Left colon (tissue), 2 donors: ENCODE measurements at places on chromosomes 4 and X. TPM values are rescaled to one million over a fixed set of nuclear protein-coding genes. Genes with fewer than 3 reads are reported as not detected.

DNA sequence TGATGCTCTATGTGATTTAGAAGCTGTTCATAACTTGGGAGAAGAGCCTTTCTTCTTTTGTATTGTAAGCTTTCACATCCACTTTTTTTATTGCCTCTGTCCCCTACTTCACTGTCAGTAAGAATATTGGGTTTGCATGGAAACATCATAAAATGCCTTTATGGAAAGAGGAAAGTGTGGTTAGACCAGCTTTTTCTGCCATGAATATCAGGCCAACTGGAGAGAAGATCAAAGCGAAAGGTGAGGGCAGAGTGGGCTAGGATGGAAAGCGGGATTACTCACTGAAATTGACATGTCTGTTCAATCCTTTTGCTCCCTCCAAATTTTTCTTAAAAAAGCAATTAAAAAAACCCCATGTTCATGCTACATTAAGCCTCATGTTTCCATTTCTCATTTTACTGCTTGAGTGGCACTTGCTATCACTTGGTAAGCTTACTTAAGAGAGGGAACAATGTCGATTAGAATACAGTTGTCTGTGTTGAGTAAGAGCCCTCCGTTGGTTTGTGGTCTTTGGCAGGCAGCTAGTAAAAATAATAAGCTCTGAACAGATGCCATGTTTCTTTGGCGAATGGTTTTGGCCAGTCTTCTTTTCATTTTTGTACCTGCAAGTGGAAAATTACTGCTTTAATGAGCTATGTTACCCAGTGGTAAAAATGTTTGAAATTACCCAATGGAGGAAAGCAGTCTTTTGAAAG, 35.9 kb downstream of the SUPT20HL1 start:
- DNase-seq: no peak

MECP2 gene
- total RNA-seq: 29.4 TPM

- no peak for DNase-seq
Measured at GRCh38 chr4:145107126-145107525, 9.0 kb downstream of the ABCE1 start.

DNA sequence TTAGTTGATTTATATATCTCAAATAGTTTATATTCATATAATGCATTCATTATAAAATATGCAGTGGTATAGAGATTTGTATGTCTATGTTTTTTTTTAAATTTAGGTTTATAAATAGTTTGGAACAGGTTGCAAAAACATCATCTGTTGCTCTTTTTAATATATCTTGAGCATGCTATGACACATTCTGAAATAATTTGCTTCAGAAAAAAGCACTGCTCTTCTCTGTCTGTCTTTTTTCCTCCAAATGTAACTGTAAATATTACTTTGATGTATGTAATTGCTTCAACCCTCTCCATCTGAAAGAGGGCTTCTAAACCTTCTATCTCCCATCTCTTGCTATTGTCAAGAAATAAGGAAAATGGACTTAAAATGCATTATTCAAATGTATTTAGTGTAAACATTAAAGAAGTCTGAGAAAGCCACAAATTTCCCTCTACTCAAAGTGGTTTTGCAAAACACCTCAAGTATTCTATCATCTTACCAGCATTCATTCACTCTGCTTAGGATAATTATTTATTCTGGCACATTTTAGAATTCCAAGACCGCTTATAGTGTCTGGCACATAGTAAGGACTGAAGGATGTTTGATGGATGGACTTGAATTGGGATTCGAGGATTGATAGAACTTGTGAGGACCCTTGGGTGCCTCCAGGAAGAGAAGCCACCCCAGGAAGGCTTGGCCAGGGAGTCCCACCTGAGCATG, 87.8 kb downstream of the CLNK start:
- no peak for DNase-seq
